CD4-positive, alpha-beta T cell treated with Interleukin-6 at 100 ng/mL for 8 hours (primary cell): ENCODE measurements at places on chromosomes 7 and 10.

DNA sequence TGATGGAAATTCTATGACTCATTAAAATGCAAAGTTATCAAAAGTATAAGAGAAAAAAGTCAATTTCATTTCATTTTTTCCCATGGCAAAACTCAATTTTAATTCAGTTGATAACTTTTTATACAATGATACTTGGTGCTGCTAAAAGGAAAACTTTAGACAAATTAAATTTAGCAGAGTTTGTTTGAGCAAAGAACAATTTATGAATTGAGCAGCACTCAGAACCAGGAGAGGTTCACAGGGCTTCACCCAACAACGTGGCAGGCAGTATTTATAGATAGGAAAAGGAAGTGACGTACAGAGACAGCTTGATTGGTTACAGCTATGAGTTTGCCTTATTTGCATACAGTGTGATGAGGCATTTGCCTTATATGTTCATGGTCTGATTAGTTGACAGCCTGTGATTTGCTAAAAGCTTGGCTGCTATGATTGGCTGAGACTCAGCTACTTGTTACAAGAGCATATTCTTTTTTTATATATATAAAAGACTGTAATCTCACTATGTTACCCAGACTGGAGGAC is 157.2 kb upstream of the CELF2 start:
- no peak for DNase-seq

DNA sequence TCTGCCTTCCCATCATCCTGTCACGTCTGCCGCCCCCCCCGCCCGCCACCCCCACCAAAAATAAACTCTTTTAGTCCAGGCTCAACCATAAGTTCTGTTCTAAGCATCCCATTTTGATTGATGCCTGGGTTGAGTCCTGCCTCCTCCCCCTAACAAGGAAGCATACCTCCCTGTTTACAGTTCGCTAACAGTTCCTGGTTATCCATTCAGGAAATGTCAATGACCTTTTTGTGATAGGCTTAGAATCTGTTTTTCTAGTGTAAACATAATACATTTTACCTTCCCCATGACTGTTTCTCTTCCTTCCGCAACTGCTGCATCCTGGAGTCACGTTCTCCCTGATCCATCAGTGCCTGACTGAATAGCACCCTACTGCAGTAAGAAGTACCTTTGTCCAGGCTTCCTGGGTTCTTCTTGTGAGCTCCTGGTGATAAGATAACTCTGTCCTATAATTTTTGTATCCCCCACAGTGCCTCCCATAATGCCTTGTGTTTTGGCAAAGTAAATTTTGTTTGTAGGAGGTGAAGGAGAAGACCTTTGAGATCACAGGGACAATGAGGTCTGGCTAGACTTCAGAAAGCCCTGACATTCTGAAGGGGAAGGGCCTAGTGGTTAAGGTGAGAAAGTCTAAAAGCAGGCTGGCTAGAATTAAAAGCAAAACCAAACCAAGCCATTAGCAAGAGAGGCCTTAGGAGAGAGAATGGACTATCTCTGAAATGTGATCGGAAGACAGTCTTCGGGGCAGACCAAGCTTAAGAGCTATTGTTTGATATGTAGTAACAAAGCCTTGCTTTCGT is 7.3 kb downstream of the AGFG2 start:
- DNase-seq: peak; percentile 47

- DNase-seq: no peak
Measured at GRCh38 chr7:42910306-42910705, 1.6 kb downstream of the C7orf25 start.

- DNase-seq: no peak
Measured at GRCh38 chr10:97724341-97724941, 10.9 kb downstream of the MARVELD1 start.

- DNase-seq: no peak
Measured at GRCh38 chr10:69802424-69803161, 887 bp downstream of the COL13A1 start.

GRCh38 chr7:116122972-116123595 is 87.3 kb upstream of the TES start:
- no peak for DNase-seq

GRCh38 chr7:17593819-17594419 is 295.5 kb downstream of the AHR start:
- DNase-seq: no peak
